ENCODE measurements at places on chromosomes 1 and 21.

DNA sequence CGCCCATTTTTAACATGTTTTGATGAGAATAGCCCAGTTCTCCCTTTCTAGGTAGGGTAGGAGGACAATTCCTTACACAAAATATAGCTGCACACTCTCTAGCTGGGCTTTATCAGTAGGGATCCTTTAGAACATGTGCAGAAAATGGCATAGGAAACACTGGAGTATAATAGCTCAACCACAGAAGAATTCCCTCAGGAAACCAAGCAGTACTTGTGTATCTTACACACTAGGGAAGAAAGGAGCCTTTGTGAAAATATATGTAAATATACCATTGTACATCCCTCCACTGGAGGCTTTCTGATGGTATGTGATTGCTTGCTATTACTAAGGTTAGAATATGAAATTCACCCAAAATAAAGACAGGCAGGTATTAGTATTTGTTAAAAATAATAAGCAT, 153.5 kb downstream of the LRRC40 start:
- DNase-seq, result no peak

DNA sequence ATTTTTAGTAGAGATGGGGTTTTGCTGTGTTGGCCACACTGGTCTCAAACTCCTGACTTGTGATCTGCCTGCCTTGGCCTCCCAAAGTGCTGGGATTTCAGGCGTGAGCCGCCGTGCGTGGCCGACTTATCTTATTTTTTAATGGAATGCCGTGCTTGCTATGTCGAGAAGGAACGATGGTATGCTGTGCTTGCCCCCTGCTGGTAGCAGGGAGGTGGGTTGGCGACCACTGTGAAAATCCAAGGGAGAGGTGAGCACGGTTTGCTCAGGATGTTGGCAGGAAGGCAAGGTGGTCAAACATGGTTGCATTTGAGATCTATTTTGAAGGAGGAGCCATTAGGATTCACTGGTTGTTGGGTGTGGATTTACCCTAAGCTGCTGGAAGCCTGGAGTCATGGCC, 45.8 kb upstream of the RCC2 start:
- peak; percentile 40 for DNase-seq

DNA sequence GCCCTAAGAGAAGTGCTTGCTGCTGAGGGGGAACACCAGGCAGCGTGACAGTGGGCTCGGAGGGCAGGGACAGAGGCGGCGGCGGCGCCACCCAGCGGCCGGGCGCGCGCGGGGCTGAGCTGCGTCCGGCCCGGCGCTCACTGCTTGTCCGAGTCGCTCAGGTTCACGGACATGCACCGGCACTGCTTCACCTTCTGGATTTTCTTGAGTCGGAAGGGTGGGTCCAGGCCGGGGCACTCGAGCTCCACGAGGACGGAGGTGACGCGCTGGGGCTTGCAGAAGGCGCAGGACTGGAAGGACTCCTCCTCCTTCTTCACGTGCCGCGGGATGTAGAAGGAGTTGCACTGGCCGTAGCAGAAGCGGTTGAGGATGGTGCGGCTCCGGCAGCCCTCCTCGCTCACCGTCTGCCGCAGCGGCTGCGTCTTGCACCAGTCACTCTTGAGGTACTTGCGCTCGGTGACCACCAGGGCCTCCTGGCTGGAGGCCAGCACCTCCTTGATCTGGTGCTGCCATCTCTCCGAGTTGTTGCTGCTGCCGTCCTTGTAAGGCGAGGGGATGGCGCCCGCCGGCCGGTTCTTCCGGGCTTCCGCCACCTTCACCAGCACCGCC, 119.0 kb downstream of the GREM2 start:
- no peak for DNase-seq

- peak; percentile 85 for DNase-seq
These were observed at the start of gene S100A10 for GRCh38 chr1:151993734-151994496. Gene S100A10, minus strand, starts transcription at chr1:151993859. Its CDS starts 7,629 bp downstream, at chr1:151986230.

- no peak for DNase-seq
These were observed 124.6 kb upstream of the CXADR start for GRCh38 chr21:17388226-17388625.

DNA sequence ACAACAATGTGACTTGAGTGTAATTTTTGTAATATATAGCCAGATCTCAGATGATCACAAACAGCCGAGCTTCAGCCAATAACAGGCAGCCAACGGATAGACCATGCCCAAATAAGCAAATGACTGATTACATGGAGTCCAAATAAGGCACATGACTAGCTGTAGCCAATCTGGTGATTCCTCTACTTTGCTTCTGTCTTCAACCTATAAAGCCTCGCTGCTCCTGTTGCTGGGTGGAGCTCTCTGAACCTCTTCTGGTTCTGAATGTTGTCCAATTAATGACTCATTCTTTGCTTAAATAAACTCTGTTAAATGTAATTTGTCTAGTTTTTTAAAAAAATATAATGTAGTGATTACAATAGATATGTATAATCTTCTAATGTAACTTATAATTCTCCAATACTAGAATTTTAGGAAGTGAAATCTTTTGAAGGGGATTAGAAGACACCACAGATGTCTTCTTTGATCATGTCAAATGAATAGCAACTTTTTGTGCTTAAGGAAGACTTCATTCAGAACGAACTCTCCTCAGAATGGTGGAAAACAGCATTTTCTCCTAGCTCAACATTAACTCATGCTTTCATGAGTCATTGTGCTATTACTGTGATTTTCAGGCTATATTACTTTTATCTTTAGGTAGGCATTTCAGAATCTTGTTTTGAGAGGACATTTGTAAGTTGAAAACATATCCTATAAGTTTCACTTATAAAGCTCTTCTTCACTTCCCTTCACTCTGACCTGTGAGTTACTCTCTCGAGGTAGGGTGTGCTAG, 857.8 kb upstream of the B3GALT2 start:
- no peak for DNase-seq

DNA sequence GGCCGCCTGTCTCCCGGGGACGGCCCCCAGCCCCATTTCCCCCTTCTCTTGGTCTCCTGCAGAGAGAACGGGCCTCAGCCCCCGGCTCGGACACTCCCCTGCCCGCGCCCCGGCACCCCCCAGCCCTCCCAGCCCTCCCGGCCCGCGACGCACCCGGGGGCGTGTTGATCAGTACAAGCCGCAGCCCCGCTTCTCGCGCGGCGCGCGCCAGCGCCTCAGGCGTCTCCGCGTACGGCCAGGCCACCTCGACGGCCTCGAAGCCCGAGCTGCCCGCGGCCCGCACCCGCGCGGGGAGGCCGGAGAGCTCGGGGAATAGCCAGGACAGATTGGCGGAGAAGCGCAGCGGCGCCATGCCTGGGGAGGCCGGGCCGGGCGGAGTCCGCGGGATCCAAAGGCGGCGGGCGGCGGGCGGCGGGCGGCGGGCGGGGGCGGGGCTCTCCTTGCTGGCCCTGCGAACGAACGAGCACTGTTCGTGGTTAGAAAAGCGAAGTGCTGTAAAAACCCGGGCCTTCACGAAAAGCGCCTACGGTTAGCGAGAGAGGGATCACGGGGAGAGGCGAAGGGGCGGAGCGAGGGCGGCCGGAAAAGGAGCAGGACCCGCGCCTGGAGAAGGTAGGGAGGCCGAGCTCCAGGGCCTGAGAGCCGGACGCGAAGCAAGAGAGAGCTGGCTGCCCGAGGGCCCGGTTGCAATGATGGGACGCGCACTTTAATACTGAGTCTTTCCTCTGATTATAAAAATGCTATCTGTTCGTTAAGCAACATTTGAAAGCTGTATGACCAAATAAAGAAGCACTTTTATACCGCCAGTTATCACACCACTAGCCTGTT, at the start of gene HYI:
HYI (minus strand) TSS at position 490 of the 828 bp plus-strand sequence; CDS start at position 352, 138 bp downstream.
- DNase-seq, result peak; percentile 92

GRCh38 chr1:73144311-73144710, 862.0 kb upstream of the NEGR1 start:
- DNase-seq, result no peak

DNA sequence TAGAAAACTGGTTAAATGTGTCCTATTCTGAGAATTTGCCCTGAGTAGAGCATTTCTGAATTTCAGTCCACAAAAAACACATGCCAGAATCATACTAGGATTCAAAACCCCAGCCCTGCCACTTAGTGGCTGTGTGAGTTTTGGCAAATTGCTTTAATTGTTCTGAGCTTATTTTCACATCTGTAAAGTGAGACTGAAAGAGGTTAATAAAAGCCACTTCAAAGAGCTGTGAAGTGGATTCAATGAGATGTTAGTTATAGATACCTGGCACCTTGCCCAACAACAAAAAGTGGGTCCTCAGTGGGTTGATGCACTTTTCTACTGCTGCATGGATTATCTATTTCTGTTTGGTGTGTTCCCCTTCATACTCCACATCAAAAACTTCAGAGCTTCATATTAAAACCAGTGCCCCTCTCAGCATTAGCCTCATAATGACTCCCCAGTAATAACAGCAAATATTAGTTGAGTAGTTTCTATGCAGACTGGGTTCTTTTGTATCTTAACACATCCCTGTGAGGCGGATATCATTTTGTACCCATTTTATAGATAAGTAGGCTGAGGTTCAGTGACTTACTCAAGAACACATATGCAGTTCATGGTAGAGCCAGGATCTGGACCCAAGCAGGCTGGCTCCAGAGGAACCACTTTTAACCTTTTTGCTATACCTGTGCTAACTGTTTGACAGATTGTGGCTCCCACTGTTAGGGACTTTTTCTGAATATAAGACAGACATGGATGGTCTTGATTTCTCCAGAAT, 14.2 kb upstream of the ADORA3 start:
- no peak for DNase-seq

DNA sequence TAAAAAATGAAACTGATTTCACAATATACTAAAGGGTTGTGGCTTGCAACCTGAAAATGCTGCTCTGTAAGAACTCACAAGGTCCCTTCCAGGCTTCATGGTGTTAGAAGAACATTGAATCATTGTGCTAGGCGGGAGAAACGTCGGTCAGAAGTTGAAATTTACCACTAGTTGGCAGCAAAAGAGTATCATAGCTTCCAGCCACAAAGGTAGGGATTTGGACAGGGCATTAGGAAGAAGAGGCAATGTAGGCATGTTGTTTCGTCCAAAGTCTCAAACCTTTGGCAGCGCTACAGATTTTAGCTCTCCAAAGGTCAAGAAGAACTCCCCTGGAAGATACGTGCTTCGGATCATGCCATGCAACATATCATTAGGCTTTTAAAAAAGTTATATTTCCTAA, 62.5 kb upstream of the ZP4 start:
- DNase-seq, result no peak

DNA sequence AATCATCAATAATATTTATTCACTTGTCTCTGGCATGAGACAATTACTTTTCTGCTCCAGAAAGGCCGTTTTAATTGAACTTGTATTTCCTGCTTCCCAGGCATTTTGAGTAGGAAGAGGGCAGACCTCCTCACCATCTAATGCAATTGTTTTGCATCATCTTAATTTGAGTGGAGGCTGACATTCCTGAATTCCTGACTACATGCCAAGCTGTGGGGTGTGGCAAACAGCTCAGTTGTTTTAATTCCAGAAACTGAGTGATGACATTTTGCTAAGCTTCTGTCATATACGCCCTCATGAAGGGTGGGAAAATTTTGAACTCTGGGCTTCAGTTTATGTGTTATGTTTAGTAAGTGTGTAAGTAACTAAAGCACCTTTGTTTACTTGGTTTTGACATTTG, 125.4 kb upstream of the USP25 start:
- DNase-seq, result peak; percentile 59
